ENCODE measurements at places on chromosomes 7 and 10. TPM values are rescaled to one million over a fixed set of nuclear protein-coding genes. Genes with fewer than 3 reads are reported as not detected.
A peak's percentile ranks its signal among the peaks of the same experiment; 100 is the strongest.

DNA sequence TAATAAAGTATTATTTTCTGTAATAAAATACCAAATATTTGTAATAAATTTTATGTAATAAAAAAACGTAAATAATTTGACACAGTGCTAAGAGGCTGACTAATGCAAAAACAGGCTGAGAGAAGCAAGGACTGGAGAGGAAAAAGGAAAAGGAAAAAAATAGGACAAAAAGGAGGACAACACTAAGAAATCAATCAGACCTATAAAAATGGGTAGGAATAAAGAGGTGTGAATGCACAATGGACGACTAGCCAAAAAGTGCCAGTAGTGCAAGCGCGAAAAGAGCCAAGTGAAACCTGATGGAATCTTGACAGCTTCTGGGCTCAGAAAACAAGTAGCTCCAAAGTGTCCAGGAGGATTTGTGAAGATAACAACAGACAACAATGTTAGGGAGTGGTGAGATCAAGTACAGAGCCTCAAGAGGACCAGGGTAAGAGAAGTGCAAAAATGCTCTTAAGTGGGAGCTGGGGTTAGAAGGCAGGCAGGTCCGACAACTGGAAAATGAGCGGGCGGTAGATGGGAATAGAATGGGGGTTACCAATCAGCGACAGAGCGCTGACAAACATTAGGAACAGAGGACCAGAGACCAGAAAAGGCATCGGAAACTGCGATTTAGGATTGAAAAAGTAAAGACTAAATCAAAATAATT, 1.2 kb downstream of the BRAF start:
- no peak for DNase-seq

DNA sequence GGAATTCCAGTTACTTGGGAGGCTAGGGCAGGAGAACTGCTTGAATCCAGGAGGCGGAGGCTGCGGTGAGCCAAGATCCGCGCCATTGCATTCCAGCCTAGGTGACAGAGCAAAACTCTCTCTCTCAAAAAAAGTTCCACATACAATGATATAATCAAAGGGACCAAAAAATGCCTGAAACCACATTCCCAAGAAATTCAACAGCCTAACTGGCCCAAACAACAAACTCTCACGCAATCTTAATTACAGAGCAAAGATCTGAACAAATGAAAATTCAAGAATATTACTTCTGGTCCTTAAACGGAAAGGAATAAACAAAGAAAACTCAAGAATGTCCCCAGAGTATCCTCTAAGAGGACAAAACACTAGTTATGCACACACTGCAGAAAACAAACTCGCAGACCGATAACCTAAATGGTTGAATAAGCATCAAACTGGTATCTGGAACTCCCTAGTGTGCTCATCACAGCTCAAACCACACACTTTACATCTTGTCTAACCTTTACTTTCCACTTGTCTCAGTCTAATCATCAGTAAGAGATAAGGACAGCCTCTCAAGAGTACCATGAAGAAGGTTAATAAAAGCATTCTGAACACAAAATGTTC, 3.7 kb downstream of the OGA start:
- no peak for DNase-seq

DNA sequence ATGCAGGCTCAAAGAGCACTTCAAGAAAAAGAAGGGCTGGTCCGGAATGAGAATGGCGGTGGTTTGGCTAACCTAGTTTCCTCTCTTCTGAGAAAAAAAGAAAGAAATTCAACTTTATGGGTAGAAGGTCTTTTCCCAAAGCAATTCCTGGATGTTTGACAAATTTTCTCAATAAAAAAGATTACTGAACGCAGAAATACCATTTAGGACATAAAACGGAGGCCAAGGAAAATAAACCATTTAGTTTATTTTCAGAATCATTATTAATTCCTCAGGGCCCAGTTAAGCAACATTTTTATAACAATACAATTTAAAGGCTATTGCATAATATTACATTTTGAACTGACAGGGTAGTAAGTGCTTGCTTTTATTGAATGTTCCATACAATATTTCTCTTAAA, 284.6 kb upstream of the ANKRD30A start:
- DNase-seq: no peak

DNA sequence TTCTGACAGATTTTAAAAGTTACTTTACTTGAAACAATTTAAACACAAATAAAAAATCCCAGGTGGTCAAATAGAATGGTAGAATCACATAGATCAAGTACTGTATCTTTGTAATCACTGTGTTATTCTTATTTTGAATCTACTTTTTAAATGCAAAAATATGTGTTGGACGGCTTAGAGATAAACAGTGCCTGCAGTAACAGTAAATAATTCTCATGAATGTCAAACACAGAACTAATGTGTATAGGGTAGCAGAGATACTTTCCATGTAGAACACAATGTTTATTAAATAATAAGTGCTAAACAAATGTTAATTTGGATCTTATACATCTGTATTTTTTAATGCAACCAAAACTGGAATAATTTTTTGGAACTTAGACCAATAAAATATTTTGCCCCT, 1199.4 kb downstream of the SORCS1 start:
- DNase-seq: no peak

DNA sequence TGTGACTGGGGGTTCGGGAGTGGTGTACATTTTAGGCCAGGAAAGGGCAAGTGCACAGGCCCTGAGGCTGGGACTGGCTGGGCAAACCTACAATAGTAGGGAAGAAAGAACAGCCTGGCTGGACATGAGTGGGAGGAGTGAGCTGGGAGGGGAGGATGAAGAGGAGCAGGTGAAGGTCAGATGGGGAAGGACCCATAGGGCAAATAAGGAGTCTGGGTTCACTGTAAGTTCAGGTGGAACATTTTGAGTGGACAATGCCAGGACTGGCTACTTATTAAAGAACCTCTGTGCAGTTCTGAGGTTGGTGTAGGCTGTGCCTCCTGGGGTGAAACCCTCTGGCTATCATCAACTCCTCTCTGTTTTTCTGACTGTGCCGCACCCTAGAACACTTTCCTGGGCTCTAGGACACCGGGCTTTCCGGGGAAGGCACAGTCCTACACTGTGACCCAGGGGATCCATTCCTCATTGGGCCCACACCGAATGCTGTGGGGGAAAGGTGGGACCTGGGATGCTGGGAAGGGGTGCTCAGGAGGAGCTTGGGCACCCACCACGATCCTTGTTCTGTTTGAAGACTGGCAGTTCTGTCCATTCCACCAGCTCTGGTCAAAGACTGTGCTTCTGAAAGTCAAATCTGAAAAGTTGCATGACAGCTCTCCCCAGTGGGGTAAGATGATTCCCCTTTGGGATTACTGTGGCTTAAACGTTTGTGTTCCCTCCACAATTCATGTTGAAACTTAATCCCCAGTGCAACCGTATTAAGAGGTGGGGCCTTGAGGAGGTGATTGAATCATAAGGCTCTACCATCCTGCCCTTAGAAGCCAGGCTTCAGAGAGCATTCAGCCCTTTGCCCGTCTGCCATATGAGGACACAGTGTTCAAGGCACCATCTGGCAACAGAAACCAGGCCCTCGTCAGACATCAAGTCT, 4.0 kb upstream of the MMP21 start:
- DNase-seq: no peak

DNA sequence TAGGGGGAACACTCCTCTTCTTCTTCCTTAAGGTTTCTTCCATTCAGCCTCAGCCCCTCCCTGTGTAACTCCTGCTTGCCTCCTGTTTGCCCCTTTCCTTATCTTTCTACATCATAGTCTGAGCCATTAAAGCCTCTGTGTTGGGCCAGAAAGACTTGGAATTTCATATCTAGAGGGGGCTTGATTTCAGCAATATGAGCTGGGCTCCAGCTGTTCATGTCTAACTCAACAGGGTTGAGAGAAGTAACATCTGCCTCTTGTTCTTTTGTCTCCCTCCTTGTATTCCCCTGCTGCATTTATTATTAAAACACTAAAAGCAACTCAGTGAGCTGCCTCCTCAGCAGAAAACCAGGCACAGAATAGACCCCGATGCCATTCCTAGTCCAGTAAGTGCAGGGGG, 17.6 kb downstream of the SEC24C start:
- no peak for DNase-seq

DNA sequence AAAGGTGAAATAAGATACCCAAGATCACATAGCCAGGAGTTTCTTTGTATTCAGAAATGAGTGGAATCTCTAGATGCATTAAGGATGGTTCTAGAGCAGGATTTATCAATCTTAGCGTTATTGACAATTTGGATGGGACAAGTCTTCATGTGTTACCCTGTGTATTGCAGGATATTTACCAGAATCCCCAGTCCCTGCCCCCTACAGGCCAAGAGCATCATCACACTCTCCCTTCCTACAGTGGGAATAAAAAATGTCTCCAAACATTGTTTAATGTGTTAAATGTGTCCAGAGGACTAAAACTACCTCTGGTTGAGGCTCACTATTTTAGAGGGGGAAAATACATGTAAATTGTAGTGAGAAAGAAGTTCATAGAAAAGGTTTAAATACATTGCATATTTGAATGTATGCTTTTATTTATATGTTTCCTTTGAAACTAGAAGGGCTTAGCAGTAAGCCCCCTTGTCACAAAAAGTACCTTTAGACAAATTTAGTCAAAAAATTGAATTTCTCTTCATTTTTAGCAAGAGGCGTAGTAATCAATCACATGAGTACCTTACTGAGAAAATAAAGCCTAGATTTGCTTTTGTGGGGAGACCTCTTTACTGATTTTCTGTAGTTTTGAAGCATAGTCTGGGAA, 141.2 kb downstream of the MLLT10 start:
- peak; percentile 26 for DNase-seq

- DNase-seq: no peak
Observed at GRCh38 chr10:98295401-98295811, 27.4 kb upstream of the LOXL4 start.

GRCh38 chr10:70320751-70321150, 36.9 kb upstream of the NPFFR1 start:
- no peak for DNase-seq

DNA sequence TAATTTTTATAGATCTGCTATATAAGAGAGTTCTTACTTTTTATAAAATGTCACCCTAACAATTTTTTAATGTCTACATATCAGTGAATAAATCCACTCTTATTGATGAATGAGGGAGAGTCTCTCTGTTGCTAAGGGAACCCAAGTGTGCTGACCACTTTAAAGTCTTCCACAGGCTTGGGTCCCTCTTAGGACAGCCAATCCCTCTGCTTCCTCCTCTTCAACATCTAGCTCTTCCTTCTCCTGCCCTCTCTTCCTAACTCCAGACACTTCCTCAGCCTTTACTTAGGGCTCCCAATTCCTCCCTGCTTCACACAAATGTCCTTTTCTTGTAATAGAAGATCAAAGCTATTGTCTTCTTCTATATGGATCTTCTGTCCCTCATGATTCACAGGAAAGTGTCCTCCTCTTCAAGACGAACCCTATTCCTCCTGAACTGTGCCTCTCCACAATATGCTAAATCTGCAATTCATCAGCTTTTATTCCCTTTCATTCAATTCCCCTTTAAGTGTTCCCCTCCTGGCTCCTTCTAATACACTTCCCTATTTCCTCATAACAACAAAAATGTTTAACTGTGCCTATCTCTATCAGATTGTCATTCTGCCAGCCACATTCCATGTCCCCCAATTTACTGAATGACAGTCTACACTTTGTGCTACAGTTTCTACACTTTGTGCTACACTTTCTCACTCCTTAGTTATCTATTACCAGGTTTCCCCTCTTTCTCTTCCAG, 37.7 kb downstream of the CDK6 start:
- DNase-seq: no peak

DNA sequence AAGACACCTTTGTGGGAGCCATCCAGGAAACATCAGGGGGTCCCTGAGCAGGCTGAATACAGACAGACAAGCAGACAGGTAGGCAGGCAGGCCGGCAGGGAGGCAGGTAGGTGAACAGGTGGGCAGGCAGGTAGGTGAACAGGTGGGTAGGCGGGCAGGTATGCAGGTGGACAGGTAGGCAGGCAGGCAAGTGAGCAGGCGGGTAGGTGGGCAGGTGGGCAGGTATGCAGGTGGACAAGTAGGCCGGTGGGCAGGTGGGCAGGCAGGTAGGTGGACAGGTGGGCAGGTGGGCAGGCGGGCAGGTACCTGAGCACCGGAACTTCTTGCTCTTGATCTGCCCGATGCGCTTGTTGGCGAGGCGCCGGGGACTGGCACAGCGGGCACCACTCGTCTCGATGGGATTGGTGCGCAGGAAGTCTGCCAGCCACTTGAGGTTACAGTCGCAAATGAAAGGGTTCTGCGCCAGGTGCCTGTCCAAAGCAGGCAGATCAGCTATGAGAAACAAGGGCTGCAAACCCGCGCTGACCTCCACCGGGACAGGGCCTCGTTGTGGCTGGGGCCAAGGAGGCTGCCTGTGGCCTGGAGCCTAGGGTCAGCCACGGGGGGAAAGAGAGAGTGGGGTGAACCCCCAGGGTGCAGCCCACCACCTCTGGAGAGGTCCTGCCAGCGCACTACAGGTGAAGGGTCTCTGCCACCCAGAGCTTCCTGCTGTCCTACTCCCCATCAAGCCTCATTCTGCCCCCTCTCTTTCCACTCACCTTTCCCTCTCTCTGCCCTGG, 136.9 kb downstream of the SLIT1 start:
- no peak for DNase-seq

DNA sequence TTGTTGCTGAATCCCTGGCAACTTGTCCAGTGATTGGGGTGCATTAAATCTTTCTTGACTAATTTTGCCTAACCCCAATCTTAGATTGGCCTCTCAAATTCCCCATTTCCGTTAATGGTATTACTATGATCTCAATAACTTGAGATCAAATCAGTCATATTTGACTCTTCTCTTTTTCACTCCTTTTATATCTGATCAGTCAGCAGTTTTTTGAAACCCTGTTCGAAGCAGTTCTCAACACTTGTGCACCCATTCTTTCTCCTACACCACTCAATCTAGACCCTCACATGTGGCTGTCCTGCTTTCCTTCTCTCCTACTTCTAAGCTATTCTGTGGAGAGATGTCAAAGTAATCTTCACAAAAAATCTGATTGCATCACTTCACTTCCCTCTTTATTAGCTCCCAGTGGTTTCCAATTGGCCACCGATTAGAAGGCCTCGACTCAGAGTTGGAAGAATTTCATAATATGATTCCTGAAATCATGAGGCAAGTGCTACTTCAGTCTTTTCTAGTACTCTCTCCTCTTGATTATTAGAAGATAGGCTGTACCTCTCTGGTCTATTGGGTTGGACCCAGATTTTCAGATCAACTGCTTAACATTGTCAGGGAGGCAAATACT, 128.9 kb downstream of the ZNF365 start:
- DNase-seq: no peak

DNA sequence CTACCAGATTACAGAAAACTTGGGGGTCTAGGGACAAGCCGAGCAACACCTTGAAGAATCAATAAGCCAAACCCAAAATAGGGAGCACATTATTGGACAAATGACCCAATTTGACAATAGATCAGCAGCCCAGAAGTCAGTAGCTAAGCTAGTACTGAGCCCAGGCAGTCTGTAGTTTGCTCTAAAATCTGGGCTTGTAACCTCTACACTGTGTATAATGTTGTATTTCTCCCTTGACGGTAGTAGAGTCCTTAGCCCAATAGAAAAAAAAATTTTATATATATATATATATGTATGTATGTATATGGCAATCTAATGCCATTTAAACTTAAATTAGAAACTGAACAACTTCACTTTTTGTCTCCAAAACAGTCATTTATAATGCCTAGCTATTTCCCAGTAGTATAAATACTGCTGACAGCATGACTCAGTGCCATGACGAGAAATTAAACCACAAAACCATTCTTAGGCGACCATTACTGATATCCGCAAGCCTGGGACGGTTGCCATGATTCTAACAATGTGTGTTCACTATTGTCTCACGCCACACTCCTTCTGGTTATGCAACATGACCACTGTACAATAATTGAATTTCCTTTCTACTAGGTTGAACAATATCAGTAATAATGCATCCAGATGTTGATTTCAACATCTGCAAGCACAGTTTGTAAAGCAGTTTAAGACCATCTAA, 110.5 kb downstream of the IPMK start:
- DNase-seq: no peak

Gene SLC29A3
- total RNA-seq: 3.4 TPM

Gene SYT15B
- total RNA-seq: 0.19 TPM

Gene CHCHD2
- 407 TPM for total RNA-seq
